SK-N-DZ (cell line): ENCODE measurements at places on chromosomes 13 and 19.

GRCh38 chr13:98509271-98510155 is 67.4 kb downstream of the STK24 start:
- DNase-seq, result no peak

- peak; percentile 35 for DNase-seq
Observed at GRCh38 chr13:113034451-113035212, 65.6 kb downstream of the MCF2L start.

DNA sequence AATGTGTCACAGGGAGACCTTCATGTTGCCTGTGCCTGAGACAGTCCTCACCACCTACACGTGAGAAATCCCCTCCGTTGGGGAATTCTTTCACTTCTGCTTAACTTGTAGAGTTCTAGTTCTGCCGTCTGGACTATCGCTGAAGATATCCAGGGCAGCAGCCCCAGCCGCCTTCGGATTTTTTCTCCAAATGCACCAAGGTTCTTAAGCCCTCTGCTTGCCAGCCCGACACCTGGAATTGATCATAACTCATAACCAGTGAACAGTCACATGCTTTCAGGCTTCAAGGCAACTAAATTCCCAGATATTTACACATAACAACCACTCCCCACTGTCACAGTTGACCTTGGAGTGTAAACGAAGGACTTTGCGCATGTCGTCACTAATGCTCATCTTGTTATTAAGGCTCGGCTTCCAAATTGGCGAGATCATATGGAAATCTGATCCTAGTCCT is 114.4 kb downstream of the RAB20 start:
- no peak for DNase-seq

- DNase-seq, result no peak
Observed at GRCh38 chr19:55723491-55723890, 14.7 kb downstream of the NLRP9 start.

DNA sequence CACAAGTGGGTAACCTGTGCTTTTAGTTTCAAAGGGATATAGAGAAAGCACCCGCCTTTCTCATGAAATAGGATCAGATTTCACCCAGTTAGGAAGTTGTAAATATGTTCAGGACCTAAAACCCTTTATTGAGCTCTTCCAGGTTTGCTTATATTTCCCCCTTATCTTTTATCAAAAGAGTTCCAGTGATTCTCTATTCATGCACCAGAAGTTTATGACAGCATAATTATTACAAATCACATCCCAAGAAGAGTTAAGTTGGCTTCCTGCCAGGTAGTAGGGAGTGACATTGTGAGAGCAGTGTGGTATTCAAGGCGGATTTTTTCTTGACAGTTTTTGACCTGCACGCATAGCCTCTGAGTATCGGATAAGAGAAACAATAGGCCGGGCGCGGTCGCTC is 190.3 kb downstream of the STK24 start:
- peak; percentile 25 for DNase-seq
